ENCODE measurements at places on chromosomes 6 and 20.

DNA sequence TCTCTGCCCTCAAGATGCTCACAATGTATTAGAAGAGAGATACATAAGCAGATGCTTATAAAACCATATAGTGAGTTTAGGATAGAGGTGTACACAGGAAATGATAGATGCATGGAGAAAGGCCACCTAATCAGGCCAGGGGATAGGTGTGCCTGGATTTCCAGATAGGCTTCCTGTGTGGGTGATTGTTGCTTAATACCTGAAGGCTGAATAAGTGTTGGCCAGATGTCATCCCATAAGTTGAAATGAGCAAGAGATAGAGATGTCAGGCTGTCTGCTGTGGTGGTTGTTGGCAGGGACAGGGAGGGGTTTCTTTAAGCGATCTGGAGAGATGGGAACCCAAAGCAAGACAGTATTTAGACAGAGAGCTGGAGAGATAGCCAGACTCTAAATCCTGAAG, 109.8 kb upstream of the SGK1 start:
- DNase-seq = no peak

DNA sequence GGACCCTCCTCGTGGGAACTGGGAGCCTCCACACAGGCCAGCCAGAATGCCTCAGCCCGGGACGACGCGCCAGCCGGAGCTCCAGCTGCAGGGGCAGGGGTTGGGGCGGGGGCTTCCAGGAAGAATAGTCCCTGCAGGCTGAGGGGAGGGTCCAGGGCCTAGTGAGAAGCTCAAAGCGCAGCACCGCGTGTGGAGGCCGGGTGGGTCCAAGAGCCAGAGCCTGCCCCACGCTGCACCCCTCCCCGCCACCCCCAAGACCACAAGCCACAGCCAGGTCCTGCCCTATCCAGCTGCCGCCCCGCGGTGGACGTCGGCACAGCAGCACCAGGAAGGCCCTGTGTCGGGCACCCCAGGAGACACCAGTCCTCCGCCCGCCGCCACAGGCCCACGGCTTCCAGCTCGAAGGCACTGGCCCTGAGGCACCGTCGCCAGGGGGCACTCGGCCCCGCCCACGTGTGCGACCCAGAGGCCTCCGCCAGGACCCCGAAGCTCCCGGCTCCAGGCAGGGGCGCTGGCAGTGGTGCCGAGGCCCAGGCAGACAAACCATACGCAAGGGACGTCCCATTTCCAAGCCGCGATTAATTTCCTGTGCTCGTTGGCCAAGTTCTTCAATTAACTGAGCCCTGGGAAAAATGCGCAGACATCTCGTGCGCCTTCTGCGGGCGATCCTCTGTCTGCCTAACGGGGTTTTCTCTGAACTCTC, 19.5 kb downstream of the KCNQ2 start:
- no peak for DNase-seq

- DNase-seq = no peak
Observed at GRCh38 chr6:143965503-143966171, 42.4 kb downstream of the PLAGL1 start.

DNA sequence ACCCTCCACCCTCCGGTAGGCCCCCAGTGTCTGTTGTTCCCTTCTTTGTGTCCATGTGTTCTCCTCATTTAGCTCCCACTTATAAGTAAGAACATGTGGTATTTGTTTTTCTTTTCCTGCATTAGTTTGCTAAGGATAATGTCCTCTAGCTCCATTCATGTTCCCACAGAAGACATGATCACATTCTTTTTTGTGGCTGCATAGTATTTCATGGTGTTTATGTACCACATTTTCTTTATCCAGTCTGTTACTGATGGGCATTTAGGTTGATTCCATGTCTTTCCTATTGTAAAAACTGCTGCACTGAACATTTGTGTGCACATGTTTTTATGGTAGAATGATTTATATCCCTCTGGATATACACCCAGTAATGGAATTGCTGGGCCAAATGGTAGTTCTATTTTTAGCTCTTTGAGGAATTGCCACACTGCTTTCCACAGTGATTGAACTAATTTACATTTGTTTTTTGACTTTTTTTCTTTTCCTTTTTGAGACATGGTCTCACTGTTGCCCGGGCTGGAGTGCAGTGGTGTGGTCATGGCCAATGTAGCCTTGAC, 4.5 kb downstream of the KPNA5 start:
- DNase-seq = no peak

DNA sequence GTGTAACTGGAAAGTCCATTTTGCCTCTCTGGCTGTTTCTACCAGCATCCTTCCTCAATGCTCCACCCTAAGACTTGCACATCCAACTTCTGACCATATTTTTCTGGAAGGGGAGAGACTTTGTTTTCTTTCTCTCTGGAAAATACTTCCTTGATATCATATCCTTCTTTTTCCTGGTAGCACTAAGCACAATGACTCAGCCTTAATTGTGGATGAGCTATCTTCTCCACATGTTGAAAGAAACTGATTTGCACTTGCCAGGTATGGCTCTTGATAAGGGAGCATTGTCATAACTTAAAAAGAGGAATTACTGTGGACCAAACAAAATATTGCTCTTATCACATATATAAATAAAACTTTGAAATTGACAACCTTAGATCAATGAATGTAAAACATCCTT, 30.1 kb upstream of the IBTK start:
- no peak for DNase-seq

DNA sequence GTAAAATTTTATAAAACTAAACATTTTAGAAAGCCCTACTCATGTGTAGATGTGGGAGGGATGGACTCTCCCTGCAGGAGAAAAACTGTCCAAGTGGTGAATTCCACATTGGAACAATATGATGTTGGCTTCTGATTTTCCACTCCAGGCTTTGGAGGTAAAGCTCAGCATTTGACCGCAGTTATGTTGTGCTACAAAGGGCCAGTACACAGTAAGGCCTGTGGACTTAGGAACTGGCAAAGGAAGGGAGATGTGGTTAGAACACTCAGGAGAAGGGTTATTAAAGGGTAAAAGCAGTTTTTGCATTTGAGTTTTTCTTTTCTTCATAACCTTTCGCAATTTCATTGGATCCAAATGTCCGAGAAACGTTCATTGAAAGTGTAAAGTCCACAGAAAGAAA, 150.3 kb upstream of the SASH1 start:
- no peak for DNase-seq

DNA sequence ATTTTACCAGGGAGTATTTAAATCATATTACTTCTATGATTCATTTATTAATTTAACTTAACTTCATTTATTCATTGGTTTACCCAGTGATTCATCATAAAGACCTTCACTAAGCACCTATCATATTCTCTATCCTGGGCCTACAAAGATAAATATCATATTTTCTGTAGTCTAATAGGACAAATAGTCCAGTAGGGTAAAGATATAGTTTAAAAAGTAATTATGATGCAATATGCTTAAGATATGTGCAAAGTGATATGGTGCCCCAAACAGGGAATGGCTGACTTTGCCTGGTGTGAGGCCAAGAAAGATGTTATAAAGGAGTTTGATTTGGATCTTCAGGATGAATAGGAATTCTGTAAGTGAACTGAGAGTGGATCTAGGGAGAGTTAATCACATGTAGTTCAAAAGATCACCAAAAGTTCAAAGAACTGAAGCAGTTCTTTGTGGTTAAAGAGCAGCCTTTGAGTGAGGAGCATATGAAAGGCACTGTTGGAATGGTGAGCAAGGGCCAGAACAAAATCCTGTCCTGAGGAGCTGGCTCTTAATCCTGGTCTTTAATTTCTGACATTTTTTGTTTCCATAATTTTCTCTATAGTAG, 45.5 kb downstream of the MLIP start:
- DNase-seq = no peak

- DNase-seq = no peak
Observed at GRCh38 chr20:14677455-14677854, 340.0 kb upstream of the FLRT3 start.

- DNase-seq = no peak
Observed at GRCh38 chr6:28751514-28751913, 172.3 kb downstream of the TRIM27 start.

- no peak for DNase-seq
Observed at GRCh38 chr20:59378396-59378795, 78.0 kb downstream of the EDN3 start.

DNA sequence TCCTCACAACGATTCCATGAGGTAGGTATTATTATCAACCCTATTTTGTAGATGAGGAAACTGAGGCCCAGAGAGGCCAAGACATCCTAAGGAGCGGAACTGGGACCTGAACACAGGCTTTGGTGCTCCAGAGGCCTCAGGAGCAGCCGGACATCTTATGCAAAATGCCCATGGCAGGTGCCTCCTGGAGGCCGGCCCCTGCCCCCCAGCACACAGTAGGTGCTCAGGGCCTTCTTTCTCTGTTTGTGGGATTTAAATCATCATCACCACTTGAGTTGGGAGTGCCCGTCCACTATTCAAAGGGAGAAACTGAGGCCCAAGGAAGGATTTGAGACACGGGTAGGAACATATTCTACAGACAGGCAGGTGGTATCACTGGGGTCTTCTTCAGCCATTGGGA, 41.2 kb downstream of the CEBPB start:
- no peak for DNase-seq

GRCh38 chr6:152943260-152943897, 39.5 kb downstream of the FBXO5 start:
- no peak for DNase-seq

DNA sequence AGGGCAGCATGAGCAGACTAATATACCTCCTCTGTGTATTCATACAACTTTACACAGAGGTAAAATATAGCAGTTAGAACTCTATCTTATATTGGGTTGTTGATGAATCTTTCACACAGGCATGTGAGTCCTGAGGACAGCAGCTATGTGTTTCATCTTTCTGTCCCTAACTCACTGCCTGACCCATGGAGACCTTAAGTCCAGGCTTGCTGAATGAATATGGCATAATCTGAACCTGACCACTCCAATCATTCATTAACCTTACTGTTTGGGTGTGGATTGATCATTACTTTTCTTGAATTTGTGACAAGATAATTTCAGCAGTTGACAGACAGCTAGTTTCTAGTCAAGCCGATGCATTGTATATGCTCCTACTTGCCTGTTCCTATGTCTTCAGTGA, 27.3 kb upstream of the TSPYL1 start:
- no peak for DNase-seq

DNA sequence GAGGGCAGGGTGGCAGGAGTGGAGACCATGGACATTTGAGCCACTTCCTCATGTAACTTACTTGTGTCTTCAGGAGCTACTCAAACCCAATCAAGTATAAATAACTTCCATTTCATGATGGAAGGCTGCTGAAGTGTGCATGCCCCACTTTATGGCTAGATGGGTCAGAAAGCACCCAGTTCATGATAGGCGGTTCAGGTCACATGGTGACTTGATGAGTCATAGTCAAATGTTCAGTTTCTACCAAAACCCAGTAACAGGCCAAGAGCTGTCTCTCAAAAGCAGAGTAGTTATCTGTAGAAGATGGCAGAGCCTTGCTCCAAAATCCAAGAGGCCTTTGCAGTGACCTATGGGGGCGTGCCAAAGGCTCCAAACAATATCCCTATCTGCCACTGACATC, 133.7 kb upstream of the TENT5A start:
- DNase-seq = no peak

DNA sequence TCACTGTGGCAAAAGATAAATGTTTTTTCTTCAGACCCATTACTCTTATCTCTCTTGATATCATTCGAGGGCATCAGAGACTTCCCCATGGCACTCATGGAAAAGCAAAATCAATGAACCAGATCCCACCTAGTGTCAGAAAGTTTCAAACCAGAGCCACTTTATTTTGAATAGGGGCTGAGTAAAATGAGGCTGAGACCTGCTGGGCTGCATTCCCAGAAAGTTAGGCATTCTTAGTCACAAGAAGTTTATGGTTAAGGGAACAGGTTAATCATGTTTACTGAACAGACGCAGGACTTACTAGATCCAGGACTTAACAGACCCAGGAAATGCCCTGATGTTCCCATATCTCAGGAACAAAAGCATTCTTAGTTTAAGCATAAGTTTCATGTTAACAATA, 369.9 kb downstream of the BTBD3 start:
- DNase-seq = no peak

GRCh38 chr6:42571611-42572342, 7.9 kb downstream of the UBR2 start:
- no peak for DNase-seq

DNA sequence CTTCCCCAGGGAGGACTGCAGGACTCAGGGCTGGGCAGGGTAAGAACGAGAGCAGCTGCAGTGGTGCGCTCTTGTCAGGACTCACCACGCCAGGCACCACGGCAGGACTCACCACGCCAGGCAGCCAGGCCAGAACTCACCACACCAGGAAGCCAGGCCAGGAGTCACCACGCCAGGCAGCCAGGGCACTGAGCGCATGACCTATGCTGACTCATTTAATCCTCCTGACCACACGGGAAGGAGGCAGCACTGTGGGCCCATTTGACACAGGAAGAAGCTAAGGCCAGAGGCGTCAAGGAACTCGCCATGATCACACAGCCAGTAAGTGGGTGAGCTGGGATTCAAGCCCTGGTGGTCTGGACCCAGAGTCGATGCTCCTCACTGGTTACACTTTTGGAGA, 189.3 kb downstream of the PREX1 start:
- no peak for DNase-seq

DNA sequence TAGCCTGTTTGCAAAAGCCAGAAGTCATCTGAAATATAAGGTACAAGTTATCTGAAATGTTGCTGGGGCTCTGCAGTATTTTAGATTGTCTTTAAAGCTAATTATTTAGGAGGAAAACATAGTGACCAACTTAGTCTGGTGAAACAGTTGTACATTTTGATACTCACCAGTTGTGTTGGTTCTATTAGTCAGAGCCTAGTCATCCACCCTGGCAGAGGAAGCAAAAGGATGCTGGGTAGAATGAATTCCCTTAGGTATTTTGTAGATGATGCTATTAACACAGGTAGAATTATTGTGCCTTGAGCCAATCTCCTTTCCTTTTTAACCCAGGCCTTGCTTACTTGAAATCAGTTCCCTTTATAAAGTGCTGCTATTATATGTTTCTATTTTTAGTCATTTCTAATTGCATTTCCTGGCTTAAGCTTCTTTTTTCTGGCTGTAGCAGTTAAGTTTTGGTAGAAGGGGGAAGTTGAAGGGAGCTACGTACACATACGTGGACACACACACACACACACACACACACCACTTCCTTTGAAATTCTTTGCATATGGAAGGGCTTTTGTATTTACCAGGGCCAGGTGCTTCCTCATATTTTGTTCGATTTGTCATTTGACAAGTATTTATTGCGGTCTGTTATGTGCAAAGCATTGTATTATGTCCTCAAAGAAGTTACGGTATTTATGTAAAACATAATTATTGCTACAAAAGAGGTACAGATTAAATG, 82.4 kb downstream of the RTN4IP1 start:
- DNase-seq = peak; percentile 69

- no peak for DNase-seq
Observed at GRCh38 chr6:137472641-137473137, 21.5 kb downstream of the OLIG3 start.

DNA sequence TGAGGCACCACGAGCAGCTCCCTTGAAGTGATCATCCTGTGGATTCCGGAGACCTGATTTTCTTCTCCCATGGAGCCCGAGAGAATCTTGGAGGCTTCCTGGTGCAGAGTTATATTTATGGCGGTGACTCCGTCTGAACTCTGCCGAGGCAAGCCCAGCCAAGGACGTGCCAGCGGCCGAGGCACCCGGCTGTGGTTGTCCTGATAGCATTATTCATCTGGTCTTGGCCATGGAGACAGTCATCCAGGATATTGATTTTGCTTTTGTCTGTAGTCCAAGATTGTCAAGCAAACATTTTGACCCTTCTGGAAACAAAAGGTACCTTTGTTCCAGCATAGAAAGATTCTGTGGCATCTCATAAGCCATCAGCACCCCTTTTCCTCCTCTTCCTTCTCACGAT, 163.3 kb downstream of the SCML4 start:
- no peak for DNase-seq

GRCh38 chr20:20012541-20012940, 4.6 kb upstream of the NAA20 start:
- no peak for DNase-seq

Data from HAP-1 (cell line).